ENCODE measurements at places on chromosomes 6 and 20.

- no peak for DNase-seq
- H3K4me3 ChIP-seq, result peak overlapping the region; percentile 63
- H3K27me3 ChIP-seq, result no peaks in the 10 kb centered on the region
- H3K4me1 ChIP-seq, result peaks cover 42% of the 10 kb centered on the region
- H3K36me3 ChIP-seq, result no peaks in the 10 kb centered on the region
These were observed 77.2 kb downstream of the BACH2 start for GRCh38 chr6:90219209-90219985.

DNA sequence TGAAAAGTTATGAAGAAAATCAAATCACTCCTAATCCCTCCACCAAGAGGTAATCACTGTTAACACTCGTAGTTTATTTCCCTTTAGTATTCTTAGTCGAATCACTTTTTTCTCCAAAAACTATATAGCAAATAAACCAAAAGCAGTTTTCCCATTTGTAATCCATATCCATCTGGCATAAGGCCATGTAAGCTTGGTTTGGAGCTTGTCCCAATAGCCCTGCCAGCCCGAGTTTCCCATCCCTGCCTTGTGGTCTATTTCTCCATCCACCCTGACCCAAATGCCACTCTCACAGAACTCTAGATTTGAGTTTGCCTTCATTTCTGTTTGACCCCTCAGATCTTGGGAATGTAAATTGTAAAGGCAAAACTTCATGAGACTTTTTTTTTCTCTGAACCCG, 71.8 kb upstream of the DSP start:
- no peaks in the 10 kb centered on the region for H3K36me3 ChIP-seq
- peaks cover 28% of the 10 kb centered on the region for H3K4me1 ChIP-seq
- peak overlapping the region; percentile 50 for H3K27ac ChIP-seq
- H3K27me3 ChIP-seq, result no peaks in the 10 kb centered on the region

DNA sequence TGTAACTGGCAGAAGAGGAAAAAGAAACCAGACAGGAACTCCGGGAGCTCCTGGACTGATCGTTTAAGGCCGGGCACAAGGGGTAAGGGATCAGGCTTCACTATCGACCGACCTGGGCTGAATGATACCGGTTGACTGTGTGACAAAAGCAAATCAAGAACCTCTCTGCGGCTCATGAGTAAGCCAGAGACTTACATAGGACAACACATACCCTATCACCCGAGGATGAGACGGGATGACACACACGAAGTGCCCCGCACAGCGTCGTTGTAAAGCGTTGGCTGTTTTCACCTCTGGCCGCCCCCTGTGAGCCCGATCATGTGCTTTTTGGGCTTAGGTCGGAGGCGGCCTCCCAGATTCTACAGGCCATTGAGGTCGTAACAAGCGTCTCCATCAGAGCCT, 695 bp upstream of the TGIF2 start:
- peak overlapping the region; percentile 45 for H3K27ac ChIP-seq
- peaks cover 26% of the 10 kb centered on the region for H3K4me1 ChIP-seq
- H3K36me3 ChIP-seq, result no peaks in the 10 kb centered on the region

DNA sequence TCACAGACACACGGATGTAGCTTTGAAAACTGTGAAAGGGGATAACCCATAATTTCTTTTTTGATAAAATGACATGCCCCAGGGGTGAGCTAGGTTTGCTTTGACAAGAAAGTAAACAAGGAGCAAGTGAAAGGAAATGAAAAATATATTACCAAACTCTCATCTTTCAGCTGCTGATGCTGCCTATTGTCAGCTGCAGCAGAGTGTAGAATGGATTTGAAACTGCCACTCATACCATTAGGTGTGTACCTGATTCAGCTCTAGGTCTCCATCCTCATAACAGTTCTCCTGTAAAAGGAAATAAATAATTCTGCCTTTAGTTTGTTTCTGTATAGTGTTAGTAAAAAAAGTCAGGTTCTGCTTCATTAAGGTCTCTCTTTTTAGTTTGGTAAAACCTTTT, 415.1 kb upstream of the MARCKS start:
- no peak overlapping the region for H3K27ac ChIP-seq
- no peak for DNase-seq
- no peaks in the 10 kb centered on the region for H3K36me3 ChIP-seq
- no peak overlapping the region for H3K4me3 ChIP-seq
- H3K4me1 ChIP-seq, result peaks cover 3% of the 10 kb centered on the region
- no peaks in the 10 kb centered on the region for H3K27me3 ChIP-seq

DNA sequence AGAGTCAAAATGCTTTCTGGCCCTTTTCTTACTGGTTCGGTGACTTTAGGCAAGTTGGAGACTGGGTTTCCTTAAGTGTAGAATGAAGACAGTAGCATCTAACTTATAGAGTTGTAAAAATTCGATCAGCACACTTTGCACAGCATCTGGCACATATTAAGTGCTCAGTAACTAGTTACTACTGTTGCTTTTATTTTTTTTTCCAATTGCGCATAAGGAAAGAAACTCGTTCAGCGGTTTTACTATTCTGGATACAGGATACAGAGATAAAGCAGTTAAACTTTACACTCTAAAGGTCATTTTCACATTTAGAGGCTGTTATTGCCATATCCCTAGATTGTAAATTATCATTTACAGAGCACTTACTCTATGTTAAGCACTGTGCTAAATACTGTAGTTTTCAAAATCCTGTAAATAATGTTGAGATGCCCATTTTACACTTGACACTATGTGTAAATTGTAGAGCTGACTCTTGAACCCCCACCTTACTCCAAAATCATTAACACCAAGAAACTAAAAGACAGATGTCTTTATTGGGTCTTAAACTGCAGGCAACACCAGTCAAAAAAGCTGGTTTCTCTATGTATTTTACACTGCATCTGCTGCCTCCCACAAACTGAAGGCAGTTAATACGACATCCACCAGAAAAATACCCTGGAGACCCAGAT, 886 bp downstream of the ROMO1 start:
- H3K27ac ChIP-seq, result peak overlapping the region; percentile 92
- peaks cover 40% of the 10 kb centered on the region for H3K36me3 ChIP-seq
- peak; percentile 25 for DNase-seq
- no peaks in the 10 kb centered on the region for H3K27me3 ChIP-seq
- peaks cover 30% of the 10 kb centered on the region for H3K4me1 ChIP-seq
- peak overlapping the region; percentile 95 for H3K4me3 ChIP-seq

DNA sequence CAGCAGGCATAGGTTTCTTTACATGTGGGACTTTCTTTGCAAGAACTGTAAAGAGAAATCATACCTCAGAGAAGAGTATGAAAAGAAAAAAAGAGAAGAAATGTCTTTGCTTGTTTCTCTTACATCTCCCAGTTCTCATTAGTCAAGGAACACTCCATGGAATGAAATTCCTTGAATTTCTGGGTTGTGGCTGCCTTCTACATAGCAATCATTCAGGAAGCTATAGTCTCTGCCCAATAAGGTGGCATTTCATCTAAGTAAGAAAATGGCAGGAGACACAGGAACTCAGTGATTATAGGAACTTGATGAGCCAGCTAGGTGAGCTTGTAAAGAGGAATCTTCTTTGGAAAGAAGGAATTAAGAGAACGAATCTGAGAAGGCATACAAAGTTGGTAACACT, 197.0 kb upstream of the FKBP1C start:
- no peaks in the 10 kb centered on the region for H3K4me1 ChIP-seq
- H3K4me3 ChIP-seq, result no peak overlapping the region
- DNase-seq, result no peak
- no peaks in the 10 kb centered on the region for H3K36me3 ChIP-seq

DNA sequence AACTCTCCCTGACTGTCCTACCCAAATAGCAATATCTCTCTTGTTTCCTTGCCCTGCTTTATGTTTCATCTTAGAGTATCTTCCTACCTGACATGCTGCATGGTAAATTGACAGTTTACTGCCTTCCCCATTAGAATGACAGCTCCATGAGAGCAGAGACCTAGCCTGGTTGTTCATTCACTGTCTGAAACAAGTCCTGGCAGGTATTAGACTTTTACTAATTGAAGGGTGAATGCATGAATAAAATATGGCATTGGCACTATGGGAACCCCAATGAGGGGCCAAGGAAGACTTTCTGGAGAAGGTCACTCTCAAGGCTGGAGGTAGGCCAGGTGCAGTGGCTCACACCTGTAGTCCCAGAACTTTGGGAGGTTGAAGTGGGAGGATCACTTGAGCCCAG, 3.8 kb upstream of the CITED2 start:
- H3K36me3 ChIP-seq, result peaks cover 11% of the 10 kb centered on the region
- DNase-seq, result no peak
- H3K27ac ChIP-seq, result no peak overlapping the region
- no peak overlapping the region for H3K4me3 ChIP-seq
- no peaks in the 10 kb centered on the region for H3K27me3 ChIP-seq

DNA sequence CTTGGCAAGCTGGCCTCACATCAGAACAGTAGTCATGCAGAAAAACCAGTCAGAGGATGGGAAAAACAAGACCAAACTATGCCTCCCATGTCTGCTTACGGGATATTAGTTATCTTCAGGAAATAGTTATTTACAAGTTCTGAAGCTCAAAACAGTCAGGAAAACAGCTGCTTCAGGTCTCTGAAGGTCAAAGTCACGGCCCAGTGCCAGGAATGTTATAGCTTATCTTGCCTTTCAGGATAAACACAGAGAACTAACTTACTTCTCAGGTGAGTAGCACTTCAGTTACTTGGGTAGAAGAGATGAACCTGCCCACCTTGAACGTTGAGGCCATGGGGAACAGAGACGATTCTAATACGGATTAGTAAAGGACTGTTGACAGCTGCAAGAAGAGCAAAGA, 310.7 kb downstream of the KIF16B start:
- H3K36me3 ChIP-seq, result no peaks in the 10 kb centered on the region
- no peak overlapping the region for H3K27ac ChIP-seq
- no peak overlapping the region for H3K4me3 ChIP-seq
- no peaks in the 10 kb centered on the region for H3K27me3 ChIP-seq
- DNase-seq, result no peak
- no peaks in the 10 kb centered on the region for H3K4me1 ChIP-seq
